Right atrium auricular region (tissue), 2 donors: ENCODE measurements at places on chromosomes 6 and 20. TPM values are rescaled to one million over a fixed set of nuclear protein-coding genes. Genes with fewer than 3 reads are reported as not detected.

- no peak for DNase-seq
- H3K27me3 ChIP-seq: no peaks in the 10 kb centered on the region
- H3K4me1 ChIP-seq: no peaks in the 10 kb centered on the region
Observed at GRCh38 chr6:300494-301198, 8.4 kb downstream of the DUSP22 start.

- H3K36me3 ChIP-seq: no peaks in the 10 kb centered on the region
- no peak for DNase-seq
- no peak overlapping the region for H3K4me3 ChIP-seq
- no peaks in the 10 kb centered on the region for H3K27me3 ChIP-seq
- no peaks in the 10 kb centered on the region for H3K4me1 ChIP-seq
- no peak overlapping the region for H3K27ac ChIP-seq
Observed at GRCh38 chr6:2035046-2035445, 210.4 kb downstream of the GMDS start.

DNA sequence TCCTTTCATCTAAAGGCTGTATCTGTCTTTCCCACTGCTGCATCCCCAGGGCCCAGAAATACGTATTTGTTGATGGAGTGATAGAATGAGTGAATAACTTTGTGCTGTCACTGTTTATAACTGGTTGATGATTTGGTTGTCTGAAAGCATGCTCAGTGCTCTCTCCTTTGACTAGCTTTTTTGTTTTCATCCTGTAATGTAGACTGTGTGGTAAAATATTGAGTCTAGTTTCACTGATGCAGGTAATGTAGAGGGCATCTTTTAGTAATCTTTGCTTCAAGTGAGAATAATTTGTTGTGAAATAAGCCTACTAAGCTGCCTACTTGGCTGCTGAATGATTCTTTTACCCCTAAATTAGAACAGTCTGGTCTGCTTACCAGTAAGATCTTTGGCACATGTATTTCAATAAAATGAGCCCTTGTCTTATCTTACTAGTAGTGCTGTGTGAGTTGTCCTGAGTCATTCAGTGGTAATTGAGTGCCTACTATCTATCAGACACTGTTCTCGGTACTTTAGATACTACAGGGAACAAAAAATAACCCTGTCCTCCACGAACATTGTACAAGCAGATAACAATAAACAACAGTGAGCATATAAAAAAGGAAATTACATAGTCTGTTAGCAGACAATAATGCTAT lies 39.9 kb downstream of the MAPK14 start:
- no peak for DNase-seq
- no peak overlapping the region for H3K4me3 ChIP-seq
- H3K36me3 ChIP-seq: no peaks in the 10 kb centered on the region
- H3K27ac ChIP-seq: peak overlapping the region; percentile 73
- no peaks in the 10 kb centered on the region for H3K27me3 ChIP-seq

- no peaks in the 10 kb centered on the region for H3K27me3 ChIP-seq
- DNase-seq: no peak
- H3K4me3 ChIP-seq: peak overlapping the region; percentile 68
- peak overlapping the region; percentile 91 for H3K27ac ChIP-seq
- no peaks in the 10 kb centered on the region for H3K4me1 ChIP-seq
Observed at GRCh38 chr6:11232770-11233626, 530 bp upstream of the NEDD9 start.

DNA sequence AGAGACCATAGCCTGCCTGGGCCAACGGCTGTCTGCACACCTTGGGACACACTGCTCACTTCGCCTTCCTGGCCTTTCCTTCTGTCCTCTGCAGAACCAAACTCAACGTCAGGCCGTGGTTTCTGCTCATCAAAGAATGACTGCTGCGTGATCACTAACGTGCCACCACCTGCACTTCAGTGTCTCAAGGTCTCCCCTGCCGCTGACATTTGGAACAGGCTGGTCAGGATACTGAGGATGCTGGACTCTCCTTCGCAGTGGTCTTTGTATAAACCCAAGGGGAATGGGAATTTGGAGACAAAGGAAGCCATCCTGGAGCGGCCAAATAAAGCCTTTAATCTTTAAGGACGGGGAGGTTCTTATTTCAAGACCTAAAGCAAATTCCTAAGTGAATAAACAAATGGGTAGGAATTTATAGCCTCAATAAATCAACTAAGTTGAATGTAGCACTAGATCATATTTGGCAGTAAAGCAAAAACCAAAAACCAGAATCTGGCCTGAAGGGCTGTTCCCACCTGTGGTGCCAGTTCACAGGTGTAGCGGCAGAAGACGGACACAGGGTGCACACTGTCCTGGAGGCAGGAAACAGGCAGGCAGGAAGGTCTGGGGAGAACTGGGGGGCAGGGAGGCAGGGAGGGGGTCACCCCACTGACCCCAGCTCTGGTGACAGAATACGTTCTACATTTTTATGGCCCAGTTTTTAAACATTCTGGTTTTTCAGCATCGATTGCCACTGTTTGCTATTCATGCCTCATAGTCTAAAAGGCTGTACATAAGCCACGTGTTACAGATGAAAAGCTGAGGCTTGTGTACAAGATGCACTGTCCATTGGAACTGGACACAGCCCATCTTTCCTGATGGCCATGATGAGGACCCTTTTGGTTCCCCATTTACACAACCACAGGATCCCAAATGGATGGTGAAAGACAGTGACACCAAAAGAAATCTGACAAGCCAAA lies 36.6 kb downstream of the ABHD12 start:
- no peaks in the 10 kb centered on the region for H3K4me1 ChIP-seq
- no peaks in the 10 kb centered on the region for H3K36me3 ChIP-seq
- H3K27me3 ChIP-seq: no peaks in the 10 kb centered on the region
- no peak for DNase-seq
- no peak overlapping the region for H3K4me3 ChIP-seq

GRCh38 chr6:122930252-122931180 lies 65.5 kb upstream of the CLVS2 start:
- H3K4me1 ChIP-seq: no peaks in the 10 kb centered on the region
- H3K27me3 ChIP-seq: no peaks in the 10 kb centered on the region
- no peaks in the 10 kb centered on the region for H3K36me3 ChIP-seq
- no peak for DNase-seq

DNA sequence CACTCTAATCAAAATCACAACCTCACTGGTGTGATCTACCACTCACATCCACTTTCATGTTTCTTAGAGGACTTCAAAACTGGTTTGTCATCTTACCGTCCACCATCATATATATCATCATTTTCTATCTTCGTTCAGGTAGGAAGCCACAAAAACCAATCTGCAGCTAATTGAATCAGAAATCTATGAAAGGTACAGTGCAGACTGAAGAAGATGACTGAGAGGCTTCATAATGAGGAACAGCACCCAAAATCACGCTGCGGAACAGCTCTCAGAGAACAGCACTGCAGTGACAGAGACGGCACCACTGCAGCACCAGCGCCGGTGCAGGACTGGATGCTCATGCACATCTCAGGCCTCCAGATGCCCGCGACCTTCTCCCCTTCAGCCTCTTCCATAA lies 13.0 kb downstream of the GMDS start:
- H3K4me3 ChIP-seq: no peak overlapping the region
- no peak for DNase-seq
- no peaks in the 10 kb centered on the region for H3K4me1 ChIP-seq
- no peaks in the 10 kb centered on the region for H3K36me3 ChIP-seq
- H3K27ac ChIP-seq: no peak overlapping the region
- H3K27me3 ChIP-seq: no peaks in the 10 kb centered on the region

The C6orf52 gene
- total RNA-seq: not detected

The ADGRG6 gene
- total RNA-seq: 20.6 TPM

The C4A gene
- 152 TPM for total RNA-seq
